Caco-2 (cell line): ENCODE measurements at places on chromosomes 3 and 15.

GRCh38 chr3:61227799-61228198 is 23.5 kb downstream of the FHIT start:
- H3K4me3 ChIP-seq = no peak overlapping the region
- H3K36me3 ChIP-seq = no peaks in the 10 kb centered on the region
- no peak overlapping the region for H3K27ac ChIP-seq
- no peak for DNase-seq

DNA sequence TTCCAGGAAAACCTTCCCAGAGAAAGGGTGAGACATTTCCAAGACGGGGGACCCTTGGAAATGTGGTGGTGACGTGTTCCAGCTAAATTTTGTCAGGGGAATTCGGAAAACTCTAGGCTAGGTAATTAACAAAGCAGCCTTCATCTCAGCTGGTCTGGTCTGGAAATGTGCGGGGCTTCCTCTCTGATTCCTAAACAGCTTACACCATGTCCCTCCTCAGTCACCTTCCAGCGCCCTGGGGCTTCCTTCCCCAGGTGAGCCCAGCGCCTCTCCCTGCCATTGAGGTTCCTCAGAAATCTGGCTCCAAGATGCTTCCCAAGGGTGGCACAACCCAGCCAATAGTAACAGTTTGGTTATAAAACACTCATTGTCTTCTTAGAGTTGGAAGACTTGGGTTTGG is 571 bp downstream of the ACAD9 start:
- DNase-seq = no peak
- H3K36me3 ChIP-seq = peaks cover 4% of the 10 kb centered on the region
- H3K27ac ChIP-seq = peak overlapping the region; percentile 87
- peaks cover 22% of the 10 kb centered on the region for H3K4me1 ChIP-seq
- no peaks in the 10 kb centered on the region for H3K27me3 ChIP-seq

- no peaks in the 10 kb centered on the region for H3K27me3 ChIP-seq
- peaks cover 60% of the 10 kb centered on the region for H3K4me1 ChIP-seq
- no peak overlapping the region for H3K4me3 ChIP-seq
- H3K27ac ChIP-seq = peak overlapping the region; percentile 72
Observed at GRCh38 chr3:188279502-188280335, 125.8 kb downstream of the LPP start.

GRCh38 chr3:42705962-42706585 is 3.5 kb upstream of the HHATL start:
- no peaks in the 10 kb centered on the region for H3K36me3 ChIP-seq
- H3K27ac ChIP-seq = no peak overlapping the region
- DNase-seq = no peak
- H3K4me1 ChIP-seq = no peaks in the 10 kb centered on the region
- H3K4me3 ChIP-seq = no peak overlapping the region

DNA sequence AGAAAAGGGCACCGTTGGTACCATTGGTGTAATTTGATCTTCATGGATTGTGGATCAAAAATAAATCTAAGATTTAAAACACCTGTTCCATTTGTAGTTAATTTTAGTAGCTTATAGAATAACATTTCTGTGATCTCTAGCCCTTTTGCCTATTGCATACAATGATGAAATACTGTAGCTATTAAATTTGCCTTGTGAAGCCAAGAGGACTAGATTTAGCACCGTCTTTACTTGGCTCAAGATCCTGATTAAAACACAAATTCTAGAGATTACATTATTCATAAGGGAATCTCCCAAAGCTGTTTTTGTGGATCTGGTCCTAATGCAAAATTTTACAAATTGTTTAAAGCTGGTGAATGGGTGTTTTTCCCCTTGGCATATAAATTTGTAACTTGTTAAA is 8.2 kb downstream of the TBC1D23 start:
- H3K27me3 ChIP-seq = no peaks in the 10 kb centered on the region
- no peak overlapping the region for H3K4me3 ChIP-seq
- H3K27ac ChIP-seq = no peak overlapping the region

- DNase-seq = peak; percentile 45
- H3K4me1 ChIP-seq = peaks cover 11% of the 10 kb centered on the region; the same call in 1 of the 2 replicates
- peak overlapping the region; percentile 50 for H3K27ac ChIP-seq
- H3K36me3 ChIP-seq = no peaks in the 10 kb centered on the region
- H3K27me3 ChIP-seq = no peaks in the 10 kb centered on the region
- no peak overlapping the region for H3K4me3 ChIP-seq
Observed at GRCh38 chr3:125647318-125648014, 52.2 kb upstream of the OSBPL11 start.

DNA sequence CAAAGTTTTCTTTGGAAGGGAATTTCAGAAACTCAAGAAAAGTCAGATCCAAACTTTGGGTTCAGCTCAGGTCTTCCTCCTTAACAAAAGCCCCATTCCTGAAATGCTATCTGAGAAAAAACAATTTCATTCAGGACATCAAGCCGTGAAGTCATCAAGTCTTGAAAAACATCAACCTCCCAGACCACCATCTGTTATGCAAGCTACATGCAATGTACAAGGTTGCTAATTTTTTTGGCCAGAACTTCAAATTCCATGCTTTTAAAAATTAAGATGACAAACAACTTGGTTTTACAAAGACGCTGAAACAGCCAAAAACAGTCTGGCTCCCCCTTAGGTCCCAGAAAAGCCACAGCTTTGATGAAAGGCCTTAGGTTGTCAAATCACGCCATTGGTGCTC is 53.9 kb upstream of the WNT5A start:
- H3K36me3 ChIP-seq = no peaks in the 10 kb centered on the region
- H3K27ac ChIP-seq = no peak overlapping the region
- H3K27me3 ChIP-seq = no peaks in the 10 kb centered on the region
- H3K4me3 ChIP-seq = no peak overlapping the region
- no peaks in the 10 kb centered on the region for H3K4me1 ChIP-seq
